ENCODE measurements at places on chromosomes 1 and 21.
A peak's percentile ranks its signal among the peaks of the same experiment; 100 is the strongest.

DNA sequence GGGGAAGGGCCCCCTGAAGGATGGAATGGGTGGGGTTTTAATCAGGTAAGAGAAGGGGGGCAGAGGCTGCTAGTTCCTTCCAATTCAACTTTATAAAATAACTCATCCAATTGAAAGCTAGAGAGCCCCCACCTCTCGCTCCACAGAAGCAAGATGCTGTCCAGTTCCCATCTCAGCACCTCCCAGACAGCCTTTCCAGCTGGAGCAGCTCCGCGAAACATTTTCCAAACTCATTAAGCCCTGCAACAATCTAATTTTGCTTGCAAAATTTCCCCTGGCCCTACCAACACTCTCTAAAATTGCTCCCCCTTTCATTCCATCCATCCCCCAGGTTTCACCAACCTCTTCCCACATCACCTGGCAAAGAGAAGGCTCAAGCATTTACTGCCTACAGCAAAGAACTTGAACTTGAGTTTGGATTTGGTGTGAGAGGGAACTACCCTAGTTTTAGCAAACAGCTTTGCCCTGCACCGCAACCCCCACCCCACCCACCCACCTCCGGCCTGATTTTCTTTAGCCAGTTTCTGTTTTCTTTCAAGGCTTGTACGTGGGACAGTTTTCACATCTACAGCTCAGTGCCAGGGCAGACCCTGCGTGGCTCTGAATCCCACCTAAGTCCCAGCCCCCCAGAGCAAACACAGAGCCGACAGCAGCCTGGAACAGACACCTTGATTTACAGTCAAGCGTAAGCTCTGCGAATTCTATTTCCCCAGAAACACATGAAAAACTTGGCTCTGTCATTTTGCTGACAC is 46.7 kb downstream of the SYF2 start:
- DNase-seq, result no peak

GRCh38 chr1:94793296-94793656 is 26.9 kb upstream of the SLC44A3 start:
- DNase-seq, result no peak

- DNase-seq, result no peak
These were observed 293.9 kb upstream of the PLXNA2 start for GRCh38 chr1:208538078-208538477.

- DNase-seq, result no peak
These were observed 217.7 kb downstream of the CRB1 start for GRCh38 chr1:197485790-197486189.

DNA sequence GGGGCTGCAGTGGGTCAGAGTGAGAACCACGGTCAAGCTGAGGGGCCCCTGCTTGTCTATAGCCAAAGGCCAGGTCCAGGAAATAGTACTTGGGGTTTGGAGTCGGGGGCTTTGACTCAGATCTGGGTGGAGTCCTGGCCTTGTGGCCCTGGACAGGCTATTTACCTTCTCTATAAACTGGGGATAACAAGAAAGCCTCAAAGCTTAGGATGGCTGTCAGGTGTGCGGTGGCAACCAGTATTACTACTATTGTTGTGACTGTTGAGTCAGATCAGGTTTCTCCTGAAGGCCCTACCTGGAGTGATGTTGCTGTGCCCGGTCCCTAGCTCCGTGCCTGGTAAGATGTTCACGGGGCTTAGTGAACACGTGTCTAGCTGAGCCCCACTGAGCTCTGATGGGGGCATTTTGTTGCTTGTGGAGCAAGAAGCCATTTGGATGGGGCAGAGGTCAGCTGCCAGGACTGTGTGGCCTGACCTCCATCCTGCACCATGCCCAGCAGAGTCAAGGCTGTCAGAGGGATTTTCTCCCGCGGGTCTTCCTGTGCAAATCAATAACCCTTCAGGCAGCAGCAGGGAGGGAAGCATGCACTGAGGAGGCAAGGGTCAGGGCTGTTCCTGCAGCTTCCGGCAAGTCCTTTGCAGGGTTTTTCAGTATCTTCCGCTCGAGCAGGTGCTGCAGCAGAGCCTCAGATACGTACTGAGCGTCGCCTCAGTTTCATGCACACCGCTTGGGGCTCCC is 170.3 kb downstream of the CAMTA1 start:
- no peak for DNase-seq

DNA sequence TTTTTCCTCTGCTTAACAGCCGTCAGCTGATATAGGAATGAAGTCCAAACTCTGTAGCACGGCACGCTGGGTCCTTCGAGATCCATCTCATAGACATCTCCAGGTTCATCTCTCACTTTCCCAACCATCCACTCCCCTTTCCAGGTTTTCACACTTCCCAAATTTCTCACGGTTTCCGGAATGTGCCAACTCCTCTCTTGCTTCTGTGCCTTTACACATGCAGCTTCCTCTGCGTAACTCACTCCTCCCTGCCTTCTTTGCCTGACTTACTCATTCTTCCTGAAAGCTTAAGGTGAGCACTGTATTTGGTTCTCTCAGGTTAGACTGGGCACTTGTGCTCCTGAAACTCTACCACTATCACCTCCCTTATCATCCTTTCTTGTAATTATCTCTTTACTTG is 168.4 kb downstream of the PCNX2 start:
- DNase-seq, result no peak

DNA sequence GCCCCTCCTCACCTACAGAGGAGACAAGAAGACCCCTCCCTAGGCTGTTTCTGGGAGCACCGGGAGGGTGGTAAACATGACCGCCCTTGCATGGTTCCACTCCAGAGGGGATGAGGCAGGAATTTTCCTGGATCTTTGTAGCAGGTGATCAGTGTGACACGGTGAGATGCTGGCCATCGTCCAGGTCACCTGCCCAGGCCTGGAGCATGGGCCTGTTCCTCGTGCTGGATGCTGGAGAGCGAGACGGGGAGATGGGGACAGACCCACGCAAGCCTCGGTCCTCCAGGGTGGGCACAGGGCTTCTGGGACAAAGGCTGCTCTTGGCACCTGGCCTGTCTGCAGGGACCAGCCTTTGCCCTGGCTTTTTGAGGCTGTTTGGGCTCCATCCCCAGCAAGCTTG is 46.2 kb downstream of the DMRTB1 start:
- no peak for DNase-seq

- peak; percentile 34 for DNase-seq
These were observed 66.6 kb downstream of the FAM163A start for GRCh38 chr1:179809506-179810366.

DNA sequence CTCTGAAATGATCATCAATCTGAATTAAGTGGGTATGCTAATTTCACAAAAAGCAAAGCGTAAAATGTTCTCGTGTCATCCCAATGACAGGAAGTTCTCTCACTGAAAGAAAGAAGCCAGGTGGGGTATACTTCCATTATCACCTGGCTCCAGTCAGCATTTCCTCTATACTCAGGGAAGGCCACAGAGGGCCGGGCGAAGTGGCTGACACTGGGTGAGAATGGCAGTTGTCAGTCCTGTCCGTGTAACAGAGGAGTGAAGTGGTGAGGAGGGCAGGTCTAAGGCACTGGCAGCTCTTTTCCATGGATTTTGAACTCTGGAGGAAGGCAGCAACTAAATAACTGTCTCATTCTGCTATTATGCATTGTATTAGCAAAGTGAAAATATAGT is 60.4 kb downstream of the CAPN2 start:
- no peak for DNase-seq

- no peak for DNase-seq
These were observed 198.7 kb downstream of the NPHP4 start for GRCh38 chr1:5793516-5793915.

DNA sequence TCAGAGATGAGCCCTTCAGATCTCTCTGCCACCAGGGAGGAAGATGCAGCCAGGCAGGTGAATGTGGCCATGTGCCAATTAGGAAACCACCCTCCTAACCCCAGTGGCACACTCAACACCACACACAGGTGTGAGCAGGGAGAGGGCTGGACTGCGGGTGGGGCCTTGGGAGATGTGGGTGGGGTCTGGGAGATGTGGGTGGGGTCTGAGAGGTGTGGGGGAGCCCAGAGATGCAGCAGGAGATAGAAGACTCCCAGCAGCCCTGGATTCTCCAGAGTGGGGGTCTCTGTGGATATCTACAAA is 43.2 kb upstream of the COL6A1 start:
- no peak for DNase-seq

DNA sequence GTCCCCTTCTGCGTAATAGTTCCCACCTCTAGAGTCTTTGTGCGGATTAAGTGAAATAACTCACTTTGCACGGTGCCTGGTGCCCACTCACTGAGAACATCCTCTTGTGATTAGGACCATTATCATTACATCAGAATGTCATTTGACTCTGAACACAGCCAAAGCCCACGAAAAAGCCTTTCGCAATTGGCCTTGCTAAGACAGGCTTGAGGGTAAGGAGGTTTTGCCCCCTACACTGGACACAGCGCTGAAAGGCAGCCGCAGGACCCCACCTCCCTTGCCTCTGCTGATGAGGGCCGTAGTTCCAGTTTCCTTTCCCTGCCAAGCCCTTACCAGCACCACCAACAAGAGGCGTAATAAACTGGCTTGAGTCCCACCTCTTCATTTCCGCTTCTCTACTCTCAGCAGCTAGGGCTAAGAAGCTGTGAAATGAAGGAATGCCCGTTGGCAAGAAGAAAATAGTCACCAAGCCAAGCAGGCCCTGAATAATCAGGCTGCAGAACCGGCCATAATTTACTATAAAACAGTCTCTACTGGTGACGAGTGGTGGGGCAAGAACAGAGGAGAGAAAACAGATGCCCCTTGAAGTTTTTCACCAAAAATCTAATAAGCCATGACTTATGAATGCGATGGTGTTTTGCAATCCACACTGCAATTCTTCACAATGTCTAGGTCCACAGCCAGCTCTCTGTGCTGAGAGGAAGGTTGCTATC is 53.1 kb downstream of the SH3GLB1 start:
- DNase-seq, result no peak

GRCh38 chr1:81550753-81551152 is 250.0 kb upstream of the ADGRL2 start:
- no peak for DNase-seq

DNA sequence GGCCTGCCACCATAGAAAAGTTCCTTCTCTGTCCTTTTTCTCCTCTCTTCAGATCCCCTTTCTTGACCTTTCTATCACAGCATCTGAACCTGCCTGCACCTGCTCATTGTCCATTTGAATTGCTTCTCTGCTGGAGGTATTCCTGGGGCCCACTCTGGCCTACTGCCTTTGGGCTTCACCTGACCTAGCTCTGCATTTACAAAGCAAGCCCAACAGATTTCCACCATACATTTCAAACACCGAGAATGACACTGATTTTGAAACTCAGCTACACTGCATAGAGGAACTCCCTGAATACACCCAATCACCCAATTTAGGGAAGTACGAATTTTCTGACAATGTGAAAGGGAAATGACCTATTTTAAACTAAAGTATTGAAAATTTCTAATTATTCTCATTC is 284.5 kb upstream of the USP25 start:
- DNase-seq, result no peak

DNA sequence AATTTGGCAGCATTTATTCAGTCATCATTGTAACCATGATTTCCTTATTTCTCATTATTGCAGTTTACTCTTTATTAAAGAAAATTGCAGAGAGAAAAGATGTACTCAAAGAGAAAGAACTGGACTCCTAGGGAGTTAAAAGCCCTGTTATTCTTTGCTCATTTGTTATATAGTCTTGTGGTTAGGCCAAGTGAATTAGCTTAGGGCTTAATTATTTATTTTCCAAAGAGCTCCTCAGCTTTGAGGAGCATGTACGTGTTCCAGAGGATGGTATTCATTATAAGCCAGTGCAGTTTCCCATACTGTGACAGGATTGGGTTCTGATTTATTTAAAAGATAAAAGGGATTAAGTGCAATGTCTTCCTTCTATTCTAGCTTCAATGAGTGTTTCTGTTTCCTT is 86.4 kb downstream of the GPR161 start:
- no peak for DNase-seq

DNA sequence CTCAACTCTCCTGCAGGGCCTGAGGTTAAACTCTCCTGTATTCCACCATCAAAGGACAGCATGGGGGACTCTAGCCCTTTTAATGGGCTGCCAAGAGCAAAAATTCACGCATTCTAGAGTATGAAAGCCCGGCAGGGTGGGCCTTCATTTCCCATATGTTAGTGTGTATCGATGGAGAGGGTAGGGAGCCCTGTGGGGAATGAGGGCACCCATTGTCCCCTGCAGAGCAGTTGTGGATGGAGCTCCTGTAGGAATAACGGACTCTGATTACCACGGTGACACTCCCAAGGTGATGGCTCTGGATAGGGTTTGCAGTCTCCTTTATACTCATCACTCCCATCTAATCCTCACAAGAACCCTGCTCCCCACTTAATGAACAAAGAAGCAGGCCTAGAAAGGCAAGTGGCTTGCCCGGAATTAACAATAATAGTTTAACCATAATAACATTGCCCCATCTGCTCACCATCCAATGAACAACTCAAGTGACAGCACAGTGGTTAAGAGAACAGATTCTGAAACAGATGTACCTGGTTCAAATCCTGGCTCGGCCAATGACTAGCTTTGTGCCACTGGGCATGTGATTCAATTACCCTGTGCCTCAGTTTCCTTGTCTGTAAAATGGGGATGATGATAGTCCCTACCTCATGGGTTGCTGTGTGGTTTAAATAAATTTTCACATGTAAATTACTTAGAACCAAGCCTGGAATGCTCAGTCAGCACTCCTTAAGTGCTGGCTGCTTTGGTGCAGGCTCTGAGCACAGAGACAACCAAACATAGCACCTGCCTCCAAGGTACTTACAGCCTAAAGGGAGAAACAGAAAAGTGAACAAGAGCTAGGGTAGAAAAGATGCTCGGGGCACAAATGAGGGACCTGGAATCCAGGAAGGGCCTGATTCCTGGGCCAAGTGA is 29.0 kb downstream of the HIVEP3 start:
- no peak for DNase-seq

DNA sequence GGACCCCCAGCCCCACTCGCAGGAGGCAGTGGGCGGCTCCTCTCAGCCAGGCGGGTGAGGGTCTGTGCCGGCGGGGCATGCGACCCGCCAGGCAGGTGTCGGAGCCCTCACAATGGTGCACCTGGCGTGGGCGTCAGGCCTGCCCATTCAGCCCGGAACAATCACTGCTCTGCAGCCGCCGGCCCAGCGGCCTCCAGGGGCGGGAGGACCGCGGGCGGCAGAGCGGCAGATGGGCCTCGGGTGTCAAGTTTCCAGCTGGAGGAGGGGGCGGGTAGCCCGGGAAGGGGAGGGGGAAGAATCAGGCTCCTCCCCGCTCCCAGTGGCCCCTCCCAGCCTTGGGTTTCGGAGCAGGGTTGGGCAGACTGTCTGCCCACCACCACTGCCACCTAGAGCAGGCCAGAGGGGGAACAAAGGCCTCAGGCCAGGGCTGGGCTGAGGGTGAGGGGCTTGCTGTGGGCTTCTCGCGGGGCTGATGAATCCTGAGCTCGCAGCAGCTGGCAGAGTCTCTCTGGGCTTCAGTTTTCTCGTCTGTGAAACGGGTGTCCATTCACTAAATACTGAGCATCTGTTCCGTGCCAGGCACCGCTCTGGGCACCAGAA is 39.5 kb upstream of the CASZ1 start:
- peak; percentile 23 for DNase-seq

DNA sequence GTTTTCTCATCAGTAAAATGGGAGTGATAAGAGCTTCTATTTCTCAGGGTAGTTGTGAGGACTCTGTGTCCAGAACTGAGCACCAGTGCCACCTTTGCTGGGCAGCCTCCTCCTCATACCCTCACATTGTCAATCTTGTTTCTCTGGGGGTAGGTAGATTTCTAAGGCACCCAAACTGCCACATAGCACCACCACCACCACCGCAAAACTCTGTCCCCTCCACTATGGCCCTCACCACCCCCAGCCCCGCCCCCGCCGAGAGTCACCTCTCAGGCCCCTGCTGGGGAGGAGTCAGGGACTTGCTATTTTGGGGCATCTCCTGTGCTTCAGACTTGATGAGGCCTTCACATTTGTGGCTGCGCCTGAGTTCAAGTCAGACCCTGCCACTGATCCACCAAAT is 549.2 kb downstream of the PTPRU start:
- DNase-seq, result no peak

GRCh38 chr1:194809215-194809614 is 1622.8 kb upstream of the B3GALT2 start:
- no peak for DNase-seq

Data from GM06990 (cell line).